ENCODE measurements at places on chromosomes 7 and 10.

DNA sequence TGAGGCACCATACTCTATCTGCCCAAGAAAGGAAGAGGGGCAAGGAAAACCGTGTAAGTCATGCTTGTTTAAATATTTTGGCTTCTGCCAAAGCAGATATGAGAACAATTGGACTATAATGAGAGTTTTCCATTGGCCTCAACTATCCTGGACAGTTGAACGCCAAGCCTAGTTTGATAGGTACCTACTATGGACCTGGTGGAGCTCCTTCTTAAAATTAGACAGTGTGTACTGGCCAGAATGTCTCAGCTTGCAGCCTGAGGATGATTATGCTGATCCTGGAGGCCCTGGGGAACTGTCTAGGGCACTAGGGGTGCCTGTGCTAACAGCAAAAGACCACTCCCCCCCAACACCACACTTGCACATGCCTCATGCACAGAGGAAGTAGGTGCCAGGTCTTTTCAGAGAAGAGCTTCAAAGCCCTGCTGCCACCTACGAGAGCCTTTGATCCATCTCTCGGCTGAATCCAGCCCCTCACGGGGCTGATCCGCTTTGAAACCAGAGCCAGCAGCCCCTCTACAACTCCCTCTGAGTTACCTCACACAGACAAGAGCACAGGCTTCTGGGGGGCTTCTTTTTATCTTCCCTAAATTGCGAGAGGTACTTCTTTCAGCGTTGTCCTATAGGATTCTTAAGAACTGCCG, 473.8 kb upstream of the GALNT17 start:
- DNase-seq, result no peak

DNA sequence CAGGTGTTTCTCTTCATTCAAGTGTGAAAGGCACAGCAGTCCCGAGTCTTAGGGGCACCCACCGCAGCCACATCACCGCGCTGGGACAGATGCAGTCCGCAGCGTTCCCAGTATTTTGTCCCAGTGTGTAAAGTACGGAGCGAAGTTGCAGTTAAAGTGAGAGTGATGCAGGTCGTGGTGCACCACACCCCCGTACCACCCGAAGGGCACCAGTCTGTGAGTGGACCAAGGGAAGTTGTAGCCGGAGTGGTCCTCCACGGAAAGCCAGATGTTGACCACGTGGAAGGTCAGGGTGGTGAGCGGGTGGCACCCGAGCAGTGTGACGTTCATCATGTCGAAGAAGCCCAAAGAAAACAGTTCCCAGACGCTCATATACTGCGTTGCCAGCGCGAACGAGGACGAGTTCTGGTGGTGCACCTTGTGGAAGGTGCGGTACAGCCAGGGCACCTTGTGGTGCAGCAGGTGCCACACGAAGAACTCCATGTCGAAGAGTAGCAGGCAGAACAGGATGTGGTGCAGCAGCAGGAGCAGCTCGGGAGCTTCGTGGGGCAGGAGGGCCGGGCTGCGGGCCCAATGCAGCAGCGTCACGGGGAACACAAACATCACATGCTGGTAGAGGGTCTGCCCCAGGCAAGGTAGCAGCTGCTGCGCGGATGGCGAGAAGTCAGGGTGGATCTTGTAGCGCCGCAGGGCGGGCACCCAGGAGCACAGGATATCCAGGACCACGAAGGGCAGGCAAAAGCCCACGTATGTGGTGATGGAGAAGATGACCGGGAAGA, 526 bp downstream of the CH25H start:
- no peak for DNase-seq

DNA sequence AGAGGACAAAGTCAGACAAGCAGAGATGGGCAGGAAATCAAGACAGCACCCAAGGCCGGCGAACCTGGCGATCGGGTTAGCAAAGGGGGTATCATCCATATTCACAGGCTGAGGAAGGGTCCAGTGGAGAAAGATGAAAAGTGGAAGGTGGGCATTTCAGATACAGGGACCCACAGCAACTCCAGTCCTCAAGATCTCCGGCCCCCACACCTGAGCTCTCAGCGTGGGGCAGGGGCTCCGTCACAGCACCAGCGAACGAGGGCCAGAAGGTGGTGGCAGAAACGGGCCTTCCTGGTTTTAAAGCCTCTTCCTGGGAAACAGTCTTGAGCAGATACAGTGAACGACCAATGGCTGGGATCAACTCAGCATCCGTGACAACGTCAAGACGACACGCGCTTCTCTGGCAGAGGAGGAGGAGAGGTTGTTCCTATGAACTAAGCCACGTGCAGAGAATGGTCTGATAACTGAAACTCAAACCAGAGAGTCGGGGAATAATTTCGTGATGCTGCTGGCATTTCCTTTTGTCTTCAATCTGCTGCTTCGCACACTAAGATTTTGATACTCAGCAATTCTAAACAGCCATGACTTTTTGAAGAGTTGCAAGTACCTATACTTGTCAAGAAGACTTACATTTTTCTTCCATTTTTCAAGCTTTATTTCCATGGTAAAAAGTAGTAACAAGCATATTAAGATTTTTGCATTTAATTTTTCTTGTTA, 219.8 kb downstream of the ZMYND11 start:
- no peak for DNase-seq

GRCh38 chr10:49733866-49734265, 28.3 kb downstream of the OGDHL start:
- DNase-seq, result no peak

DNA sequence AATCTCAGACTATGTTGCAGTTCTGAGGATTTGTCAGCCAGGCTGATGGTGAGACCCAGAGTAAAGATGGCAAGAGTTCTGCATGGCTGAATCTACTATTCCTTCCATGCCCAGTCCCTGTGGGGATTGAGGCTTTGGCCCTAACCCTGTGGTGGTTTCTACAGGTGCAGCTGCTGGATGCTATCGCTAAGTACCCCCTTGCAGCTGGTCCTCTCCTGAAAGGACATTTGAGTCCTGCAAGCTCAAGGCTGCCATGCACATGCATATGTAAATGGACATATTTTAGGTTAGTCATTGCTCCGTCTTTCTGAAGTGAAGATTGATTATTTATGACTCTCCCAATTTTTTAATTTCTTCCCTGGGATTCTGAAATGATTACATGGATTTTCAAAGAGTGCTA, 1122.2 kb upstream of the CELF2 start:
- DNase-seq, result no peak

DNA sequence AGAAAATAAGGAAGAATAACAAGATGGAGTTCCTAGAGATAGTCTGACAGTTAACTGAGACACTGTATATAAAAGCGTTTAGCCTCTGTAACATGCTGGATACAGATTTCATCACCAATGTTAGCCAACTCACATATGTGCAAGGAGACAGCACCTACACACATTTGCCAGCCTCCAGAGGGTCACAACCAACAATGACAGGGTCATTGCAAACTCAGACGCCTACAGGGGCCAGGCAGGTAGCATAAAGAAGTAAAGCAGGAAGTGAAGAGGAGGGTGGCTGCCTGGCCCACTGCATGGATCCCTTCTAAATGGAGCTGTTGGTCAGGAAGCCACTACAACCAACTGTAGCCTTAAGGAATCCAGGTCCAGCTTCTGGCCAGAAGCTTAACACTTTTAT, 50.4 kb downstream of the NRAP start:
- DNase-seq, result no peak

GRCh38 chr7:90706072-90706716, 110.1 kb downstream of the CDK14 start:
- no peak for DNase-seq

DNA sequence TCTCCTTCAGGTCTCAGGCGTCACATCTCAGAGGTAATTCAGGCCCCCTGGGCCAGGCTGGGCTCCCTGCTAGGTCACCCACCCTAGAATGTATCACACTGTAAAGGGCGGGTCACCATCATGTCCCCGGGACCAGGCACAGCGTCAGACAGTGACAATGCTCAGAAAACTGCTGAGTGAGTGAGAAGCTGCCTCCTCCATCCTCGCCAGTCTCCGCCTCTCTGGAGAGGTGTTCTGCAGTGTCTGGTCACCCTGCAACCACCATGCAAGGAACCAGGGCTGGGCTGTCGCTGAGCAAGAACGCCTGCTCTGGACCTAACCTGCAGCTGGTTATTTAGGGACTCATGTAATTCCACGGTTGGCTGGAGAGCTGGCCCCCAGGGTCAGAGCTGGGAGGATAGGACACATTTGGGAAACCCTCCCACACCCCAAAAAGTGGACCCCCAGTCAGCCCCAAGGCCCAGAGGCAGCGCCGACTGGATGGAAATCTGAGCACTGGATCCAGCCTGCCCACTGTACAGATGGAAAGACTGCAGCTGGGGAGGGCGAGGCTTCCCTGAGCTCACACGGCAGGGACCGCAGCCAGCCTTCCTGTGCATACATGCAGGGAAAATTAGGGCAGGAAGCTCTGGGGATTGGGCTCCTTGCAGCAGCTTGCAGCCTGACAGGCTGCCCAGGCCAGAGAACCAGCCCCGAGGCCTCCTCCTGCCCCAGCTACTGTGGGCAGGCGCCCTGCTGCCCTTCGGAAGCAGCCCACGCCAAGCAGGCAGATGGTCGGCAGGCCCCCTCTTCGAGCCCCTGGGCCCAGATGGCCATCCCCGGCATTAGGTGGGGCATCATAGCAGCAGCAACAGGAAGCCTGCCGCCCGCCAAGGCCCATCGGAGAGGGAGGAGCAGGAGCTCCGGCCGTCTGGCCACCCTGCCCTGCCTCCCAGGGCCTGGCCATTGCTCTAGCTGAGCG, 105.4 kb upstream of the ZMIZ1 start:
- no peak for DNase-seq

GRCh38 chr10:58367069-58367468, 18.1 kb upstream of the TFAM start:
- DNase-seq, result no peak

- DNase-seq, result no peak
Measured at GRCh38 chr10:94183666-94184264, 179.0 kb downstream of the NOC3L start.

DNA sequence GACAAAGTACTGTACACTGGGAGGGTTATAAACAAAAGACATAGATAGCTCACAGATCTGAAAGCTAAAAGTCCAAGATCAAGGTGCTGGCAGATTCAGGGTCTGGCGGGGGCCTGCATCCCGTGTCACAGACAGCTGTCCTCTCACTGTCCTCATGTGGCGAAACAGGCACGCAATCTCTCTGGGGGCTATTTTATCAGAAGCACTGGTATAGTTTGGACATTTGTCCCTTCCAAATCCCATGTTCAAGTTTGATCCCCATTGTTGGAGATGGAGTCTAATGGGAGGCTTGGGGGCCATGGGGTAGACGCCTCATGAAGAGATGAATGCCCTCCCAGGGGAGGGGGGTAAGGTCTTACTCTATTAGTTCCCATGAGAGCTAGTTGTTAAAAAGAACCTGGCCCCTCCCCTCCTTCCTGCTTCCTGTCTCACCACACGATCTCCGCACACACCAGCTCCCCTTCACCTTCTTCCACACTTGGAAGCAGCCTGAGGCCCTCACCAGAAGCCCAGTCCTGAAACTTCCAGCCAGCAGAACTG, 72.5 kb upstream of the UCN3 start:
- DNase-seq, result no peak

- DNase-seq, result no peak
Measured at GRCh38 chr7:30308389-30308788, 24.0 kb downstream of the ZNRF2 start.

GRCh38 chr10:29823553-29824080, 188.8 kb upstream of the SVIL start:
- DNase-seq, result no peak

DNA sequence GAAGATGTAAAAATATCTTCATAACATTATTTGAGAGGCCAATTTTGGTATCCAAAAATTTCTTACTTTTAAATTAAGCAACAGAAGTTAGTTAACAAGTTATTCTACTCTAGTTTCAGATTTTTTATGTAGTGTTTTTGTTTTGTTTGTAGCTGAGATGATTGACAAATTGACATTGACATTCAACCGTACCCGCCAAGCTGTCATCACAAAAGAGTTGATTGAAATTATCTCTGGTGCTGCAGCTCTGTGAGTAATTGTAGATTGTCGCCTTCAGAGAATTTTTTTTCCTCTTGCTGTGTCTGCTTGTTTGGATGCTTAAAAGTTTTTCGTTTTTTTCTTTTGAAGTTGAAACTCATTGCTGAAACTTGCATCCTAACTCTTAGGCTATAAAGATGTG, 14.6 kb downstream of the ATP5F1C start:
- no peak for DNase-seq

- DNase-seq, result no peak
Measured at GRCh38 chr10:7027913-7028808, 382.7 kb downstream of the SFMBT2 start.

DNA sequence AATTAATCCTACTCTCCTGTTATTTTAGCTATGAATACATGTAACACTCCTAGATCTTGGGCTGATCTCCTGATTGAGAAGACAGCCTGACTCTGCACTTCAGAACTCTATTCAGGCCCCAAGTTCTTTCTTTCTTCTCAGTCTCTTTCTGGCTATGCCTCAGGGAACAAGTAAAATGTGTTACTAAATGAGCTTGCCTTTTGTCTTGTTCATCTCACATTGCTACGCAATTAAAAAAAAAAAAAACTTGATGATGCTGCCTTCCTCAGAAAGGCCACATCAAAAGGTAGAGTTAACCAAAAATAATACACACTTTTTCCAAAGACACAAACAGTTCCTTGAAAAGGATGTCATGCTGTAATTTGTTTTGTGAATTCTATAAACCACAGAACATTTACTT, 258.1 kb downstream of the TWIST1 start:
- DNase-seq, result no peak

GRCh38 chr10:51066231-51066630, 8.1 kb upstream of the PRKG1 start:
- DNase-seq, result no peak

GRCh38 chr10:69234447-69234846, 14.3 kb downstream of the HKDC1 start:
- no peak for DNase-seq

GRCh38 chr7:136857573-136857972, 10.9 kb upstream of the CHRM2 start:
- DNase-seq, result no peak

DNA sequence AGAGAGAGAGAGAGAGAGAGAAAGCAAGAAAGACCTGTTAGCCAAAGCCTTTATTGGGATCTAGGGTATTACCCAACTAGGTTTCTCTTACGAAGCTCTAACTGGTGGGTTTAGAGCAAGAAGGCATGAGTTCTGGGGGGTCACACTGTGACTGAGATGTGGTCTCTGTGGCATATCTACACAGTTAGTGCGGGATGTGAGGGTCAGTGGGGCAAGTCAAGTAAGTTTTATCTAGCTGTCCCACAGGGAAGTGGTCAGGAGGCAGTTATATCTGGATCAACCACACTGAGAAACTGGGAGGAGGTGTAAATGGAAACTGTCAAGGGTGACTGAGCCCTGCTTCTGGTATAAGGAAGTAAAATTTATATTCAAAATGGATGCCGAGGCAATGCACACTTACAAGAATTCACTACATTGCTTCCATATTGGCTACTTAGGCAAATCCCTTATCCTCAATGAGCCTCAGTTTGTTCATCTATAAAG, 331.6 kb upstream of the HPS1 start:
- DNase-seq, result no peak

- no peak for DNase-seq
Measured at GRCh38 chr7:92200791-92201190, 21.8 kb upstream of the LRRD1 start.

- no peak for DNase-seq
Measured at GRCh38 chr7:96723622-96724021, 14.0 kb upstream of the SEM1 start.

- no peak for DNase-seq
Measured at GRCh38 chr10:127462643-127463295, 86.3 kb upstream of the NPS start.

Measured in GM18507 (cell line).